ENCODE measurements at places on chromosomes 6 and 20.

- DNase-seq = no peak
These were observed 306.4 kb upstream of the CITED2 start for GRCh38 chr6:139680819-139681218.

DNA sequence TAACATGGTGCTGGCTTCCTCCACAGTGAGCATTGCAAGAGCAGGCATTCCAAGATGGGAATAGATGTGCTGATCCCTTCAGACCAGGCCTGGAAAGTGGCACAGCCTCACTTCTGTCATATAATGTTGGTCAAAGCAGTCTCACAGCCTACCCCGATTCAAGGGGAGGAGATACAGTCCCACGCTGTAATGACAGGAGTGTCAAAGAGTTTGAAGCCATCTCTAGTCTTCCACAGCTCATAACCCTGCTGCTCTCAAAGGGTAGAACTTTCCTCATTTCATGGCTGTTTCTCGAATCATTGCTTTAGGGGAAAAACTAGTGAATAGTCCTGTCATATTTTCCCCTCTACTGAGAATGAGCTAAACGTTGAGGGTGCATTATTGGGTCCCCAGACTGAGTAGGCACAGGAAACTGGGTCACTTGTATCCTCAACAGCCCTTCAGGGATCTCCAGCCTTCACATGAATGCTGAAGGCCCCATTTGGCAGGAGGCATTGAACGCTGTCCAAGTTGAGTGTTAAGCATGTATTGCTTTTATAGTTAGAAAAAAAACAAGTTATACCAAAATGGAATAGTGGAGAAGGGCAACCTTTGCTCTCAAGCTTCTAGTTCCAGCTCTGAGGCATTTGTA, 27.3 kb downstream of the DTD1 start:
- no peak for DNase-seq

DNA sequence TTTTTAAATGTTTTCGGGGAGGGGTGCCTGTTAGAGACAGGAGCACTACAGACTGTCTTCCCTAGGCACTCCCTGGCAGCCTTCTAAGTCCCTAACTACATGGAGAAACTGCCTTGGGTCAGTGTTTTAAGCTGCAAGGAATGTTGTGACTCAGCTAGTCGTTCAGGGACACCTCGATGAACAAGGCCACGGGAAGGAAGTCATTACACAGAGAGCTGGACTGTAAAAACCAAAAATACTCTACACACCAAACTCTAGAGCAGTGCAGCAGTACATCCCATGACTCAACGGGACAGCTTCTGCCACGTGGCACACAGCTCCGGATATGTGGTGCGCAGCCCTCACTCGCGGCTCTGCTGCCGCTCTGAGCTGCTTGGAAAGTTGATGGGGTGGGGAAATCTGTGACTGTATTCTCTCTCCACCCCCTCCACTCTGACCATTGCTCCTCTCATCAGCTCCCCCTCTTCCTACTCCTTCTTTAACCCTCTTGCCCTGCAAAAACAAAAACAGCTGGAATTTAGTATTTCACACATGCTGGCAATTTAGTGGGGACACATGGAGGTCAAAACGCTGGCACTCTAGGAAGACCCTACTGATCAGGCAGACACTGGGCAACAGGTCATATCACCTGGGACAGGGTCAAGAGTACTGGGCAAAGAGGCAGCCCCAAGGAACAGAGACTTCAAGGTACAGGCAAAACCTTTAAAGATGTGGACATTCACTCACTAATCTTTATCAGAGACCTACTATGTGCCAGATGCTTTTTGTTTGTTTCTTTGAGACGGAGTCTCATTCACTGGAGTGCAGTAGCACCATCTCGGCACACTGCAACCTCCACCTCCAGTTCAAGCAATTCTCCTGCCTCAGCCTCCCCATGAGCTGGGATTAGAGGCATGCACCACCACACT, 10.9 kb upstream of the LPIN3 start:
- DNase-seq = peak; percentile 82

DNA sequence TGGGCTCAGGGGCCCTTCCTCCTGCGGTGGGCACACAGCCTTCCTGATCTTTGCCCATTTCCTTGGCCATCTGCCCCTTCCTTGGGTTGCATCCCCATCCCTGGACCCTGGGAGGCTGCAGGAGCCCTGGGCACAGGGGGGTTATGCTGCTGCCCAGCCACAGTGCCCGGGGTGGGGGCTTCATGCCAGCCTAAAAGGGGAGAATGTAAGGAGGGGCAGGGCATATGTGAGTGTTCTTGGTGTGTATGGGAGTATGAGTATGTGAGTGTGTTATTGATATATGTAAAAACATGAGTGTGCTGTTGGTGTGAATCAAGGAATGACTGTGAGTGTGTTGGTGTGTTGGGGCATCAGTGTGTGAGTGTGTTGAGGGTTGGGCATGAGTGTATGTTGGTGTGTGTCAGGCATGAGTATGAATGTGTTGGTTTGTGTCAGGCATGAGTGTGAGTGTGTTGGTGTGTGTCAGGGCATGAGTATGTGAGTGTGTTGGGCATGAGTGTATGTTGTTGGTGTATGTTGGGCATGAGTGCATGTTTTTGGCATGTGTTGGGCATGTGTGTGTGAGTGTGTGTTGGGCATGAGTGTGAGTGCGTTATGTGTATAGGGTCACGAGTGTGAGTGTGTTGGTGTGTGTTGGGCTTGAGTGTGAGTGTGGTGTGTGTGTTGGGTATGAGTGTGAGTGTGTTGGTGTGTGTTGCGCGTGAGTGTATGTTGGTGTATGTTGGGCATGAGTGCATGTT, 14.7 kb upstream of the CST8 start:
- DNase-seq = no peak

DNA sequence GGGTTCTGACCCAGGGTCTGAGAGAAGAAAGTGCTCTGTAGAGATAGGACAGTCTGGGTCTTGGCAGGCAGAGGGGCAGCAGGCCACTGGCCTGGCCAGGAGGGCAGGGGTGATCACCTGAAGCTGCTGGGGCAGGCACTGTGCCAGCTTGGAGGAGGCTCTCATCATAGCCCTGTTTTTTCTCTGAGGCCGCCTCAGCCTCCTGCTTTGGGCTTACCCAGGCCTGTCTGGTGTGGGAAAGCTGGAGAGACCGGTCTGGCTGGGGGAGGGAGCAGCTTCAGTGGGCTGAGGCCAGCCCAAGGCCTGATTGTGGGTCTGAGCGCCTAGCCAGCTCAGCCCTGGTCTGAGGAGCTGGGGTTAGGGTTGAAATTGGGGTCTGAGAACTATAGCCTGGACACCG, 3.9 kb downstream of the LPIN3 start:
- DNase-seq = no peak

- no peak for DNase-seq
These were observed 48.7 kb upstream of the CLVS2 start for GRCh38 chr6:122947355-122947754.

DNA sequence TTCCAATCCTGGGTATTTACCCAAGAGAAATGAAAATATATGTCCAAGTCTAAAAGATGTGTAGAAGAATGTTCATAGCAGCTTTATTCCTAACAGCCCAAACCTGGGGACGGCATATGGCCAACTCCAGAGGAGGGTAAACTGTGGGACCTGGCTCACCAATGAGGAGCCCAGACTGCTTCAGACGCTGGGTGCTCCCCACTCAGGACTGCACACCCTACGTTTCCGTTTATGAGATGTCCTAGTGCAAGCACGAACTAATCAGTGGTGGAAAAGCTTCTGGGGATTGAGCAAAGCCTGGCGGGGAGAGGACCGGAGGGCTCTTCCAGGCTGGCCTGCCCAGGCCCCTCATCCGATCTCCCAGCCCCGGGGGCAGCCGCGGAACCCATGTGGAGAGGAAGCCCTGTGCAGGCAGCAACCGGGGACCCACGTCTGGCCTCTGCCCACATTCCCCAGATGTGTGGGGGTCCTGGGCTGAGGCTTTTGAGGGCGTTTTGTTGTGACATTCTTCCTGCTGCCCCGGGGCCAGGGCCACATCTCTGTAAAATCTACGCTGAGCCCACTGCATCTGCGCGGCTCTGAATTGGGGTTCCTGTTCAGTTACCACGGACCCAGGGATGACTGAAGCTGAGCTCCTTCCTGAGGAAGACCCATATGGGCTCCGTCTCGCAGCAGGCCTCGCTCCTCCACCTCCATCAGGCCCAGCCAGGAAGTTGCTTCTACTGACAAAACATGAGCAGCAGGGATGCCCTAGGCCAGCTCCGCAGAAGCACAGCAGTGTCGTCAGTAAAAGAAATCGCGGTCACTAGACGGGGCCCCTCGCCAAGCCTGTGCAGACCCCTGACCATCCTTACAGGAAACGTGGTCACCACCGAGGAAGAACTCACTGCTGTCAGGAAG, 188.0 kb downstream of the DLL1 start:
- peak; percentile 23 for DNase-seq

GRCh38 chr6:90068264-90068663, 174.0 kb downstream of the GJA10 start:
- DNase-seq = no peak

DNA sequence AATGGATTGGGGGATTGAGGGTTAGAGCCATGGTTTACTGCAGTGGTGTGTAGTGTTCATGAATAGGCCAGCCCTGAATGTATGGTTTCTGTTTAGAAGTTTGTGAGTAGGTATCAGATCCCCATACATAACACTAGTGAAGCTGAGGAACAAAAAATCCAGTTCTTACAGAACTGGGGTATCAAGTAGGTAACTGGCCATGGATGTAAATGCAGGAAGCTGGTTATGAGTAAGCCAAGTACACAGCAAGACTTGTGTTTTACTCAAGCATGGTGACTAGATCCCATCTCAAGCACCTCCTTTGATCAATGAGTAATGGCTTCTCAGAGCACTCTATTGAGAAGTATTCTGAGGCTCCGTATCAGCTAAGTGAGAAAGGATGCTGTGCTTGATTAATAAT, 613.7 kb upstream of the FLRT3 start:
- DNase-seq = no peak

- DNase-seq = no peak
These were observed 32.1 kb upstream of the TGM2 start for GRCh38 chr20:38197217-38197616.

- DNase-seq = no peak
These were observed 30.7 kb upstream of the MAP3K4 start for GRCh38 chr6:160960839-160961238.

DNA sequence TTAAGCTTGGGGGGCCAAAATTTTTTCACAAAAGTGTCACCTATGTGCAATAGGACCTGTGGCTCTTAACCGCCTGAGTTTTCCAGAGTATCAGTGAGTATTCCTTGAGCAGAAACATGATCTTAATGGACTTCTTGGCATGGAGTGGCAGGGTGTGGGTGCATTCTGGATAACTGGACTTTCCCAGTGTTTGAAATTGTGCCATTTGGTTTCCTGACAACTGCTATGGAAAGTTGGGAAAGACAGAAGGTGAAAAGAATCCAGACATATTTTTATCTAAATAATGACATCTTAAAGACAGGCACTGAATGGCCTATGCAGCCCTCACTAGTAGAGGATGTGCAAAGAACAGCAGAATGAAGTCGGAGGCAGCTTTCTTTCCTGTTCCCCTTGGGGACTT, 34.3 kb upstream of the ADTRP start:
- DNase-seq = no peak

DNA sequence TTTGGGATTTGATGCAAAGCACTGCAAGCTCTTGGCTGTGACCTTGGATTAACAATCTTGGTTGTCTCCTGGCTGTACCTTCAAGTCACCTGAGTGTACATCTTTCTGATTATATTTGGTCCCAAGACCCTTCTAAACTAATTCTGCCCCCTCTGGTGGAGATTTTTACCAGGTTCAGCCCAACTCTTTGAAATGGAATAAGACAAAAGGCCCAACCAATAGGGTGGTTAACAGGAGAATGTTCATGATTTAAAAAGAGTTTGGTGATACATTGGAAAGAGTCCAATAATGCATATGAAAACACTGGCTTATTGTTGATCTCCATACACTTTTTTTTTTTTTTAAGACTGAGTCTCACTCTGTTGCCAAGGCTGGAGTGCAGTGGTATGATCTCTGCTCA, 77.5 kb upstream of the CD83 start:
- DNase-seq = no peak

Measured in left lung (tissue), 14 donors.